ENCODE measurements at places on chromosomes 7 and 10.

- DNase-seq: no peak
Observed at GRCh38 chr10:119420950-119421875, 121.3 kb downstream of the RGS10 start.

- no peak for DNase-seq
Observed at GRCh38 chr7:131219312-131220041, 108.2 kb upstream of the MKLN1 start.

DNA sequence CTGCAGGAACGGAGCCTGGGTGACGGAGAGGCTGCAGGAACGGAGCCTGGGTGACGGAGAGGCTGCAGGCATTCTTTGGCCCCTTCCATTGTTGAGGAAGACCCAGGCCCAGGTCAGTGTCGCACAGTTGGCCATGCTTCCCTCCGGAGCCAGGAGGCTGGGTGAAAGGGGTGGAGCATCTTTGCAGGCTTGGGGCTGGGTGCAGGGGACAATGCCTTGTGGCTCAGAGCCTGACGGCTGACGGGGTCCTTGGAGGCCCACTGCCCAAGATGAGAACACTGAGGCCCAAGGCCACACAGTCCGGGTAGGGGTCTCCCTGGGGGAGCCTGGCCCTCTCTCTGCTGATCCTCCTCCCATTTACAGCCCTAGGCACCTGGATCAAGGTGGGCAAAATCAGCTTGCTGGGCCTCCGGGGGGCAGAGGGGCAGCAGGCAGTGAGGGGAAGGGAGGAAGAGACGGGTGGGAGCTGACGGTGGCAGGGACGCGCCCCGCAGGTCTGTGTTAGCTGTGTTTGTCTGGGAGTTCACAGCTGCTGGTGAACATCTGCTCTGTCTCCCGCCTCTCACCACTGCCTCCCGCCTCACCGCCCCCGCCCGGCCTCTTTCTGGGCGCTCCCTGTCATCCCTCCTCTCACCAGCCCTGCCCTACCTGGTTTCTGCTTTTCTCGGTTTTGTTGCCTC, 30.6 kb upstream of the PCBD1 start:
- no peak for DNase-seq

DNA sequence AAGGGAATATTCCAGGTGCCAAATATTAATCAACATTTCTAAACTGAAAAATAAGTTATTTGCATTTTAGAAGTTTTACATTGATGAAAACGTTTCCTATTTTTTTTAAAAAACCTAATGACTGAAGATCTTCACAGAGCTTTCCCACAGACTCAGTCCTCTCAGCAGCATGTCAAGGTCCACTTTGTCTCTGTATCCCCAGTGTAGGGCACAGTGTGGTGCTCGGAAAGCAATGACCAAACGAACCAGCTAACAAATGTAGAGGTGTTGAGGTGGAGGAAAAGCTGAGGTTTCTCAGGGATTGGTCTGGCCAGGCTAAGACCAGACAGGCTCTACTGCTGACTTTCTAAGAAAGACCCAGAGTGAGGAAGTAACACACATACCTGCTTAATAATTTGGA, 202.2 kb upstream of the CDCA7L start:
- no peak for DNase-seq

DNA sequence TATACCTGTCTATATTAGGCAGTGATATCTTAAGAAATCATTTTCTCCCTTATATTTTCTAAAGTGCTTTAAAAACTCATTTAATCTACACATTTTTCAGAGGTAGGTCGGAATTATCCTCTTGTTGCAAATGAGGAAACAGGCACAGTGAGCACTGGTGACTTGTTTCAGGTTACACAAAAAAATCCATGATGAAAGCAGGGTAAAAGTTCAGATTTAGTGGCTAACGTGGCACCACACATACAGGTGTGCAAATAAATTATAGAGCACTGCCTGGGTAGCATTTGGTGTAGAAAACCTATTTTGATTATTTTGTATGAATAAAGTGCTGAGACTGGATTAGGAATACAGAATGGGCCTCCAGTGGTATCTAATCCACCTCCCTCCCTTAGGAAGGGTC, 26.6 kb downstream of the ARMC10 start:
- DNase-seq: no peak

DNA sequence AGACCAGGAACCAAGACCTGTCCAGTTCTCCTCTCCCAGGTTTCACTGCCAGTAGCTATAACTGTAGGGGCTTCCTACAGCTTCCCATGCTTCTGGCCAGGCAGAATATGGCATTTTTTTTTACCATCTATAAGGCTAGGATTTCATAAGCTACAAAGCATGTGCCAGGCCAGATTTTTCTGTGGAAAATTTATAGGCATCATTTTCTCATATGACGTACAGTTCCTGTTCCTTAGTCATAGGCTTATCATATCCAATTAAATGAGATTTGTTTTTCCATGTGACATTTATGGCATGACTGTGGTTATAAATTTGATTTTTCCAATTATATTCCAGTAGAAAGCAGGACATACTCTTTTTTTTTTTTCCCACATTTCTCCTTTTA, 208.6 kb upstream of the NPY start:
- DNase-seq: no peak

- peak; percentile 47 for DNase-seq
Observed at GRCh38 chr10:89165923-89166322, 41.2 kb downstream of the CH25H start.

GRCh38 chr7:134710854-134711624, 64.4 kb downstream of the BPGM start:
- no peak for DNase-seq

DNA sequence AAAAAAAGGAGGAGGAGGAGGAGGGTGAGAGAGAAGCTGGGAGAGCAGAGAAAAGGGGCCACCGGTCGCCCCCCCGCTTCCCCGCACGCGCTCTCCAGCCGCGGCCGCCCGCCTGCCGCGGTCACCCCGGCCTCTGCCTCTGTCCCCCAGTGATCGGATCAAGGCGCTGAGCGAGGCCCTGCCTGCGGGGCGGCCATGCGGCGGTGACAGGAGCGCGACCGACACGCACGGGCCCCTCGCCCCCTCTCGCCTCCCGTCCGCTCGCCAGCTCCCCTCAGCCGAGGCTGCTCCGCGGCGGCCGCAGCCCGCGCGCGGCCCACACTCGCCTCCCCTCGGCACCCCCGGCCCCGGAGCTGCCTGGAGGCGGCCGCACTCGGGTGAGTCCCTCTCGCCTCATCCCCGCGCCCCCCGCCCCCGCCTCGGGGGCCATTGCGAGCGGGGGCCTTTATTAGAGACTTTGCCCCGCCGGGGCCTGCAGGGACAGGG, at the start of gene GTF2I:
TSS of gene GTF2I (plus strand) at position 27 of the 486 bp plus-strand sequence. CDS start 31,411 bp downstream, outside the sequence.
- DNase-seq: no peak

- no peak for DNase-seq
Observed at GRCh38 chr7:45969940-45970339, 48.9 kb upstream of the IGFBP3 start.

GRCh38 chr7:99196536-99197258, 11.2 kb downstream of the KPNA7 start:
- no peak for DNase-seq

DNA sequence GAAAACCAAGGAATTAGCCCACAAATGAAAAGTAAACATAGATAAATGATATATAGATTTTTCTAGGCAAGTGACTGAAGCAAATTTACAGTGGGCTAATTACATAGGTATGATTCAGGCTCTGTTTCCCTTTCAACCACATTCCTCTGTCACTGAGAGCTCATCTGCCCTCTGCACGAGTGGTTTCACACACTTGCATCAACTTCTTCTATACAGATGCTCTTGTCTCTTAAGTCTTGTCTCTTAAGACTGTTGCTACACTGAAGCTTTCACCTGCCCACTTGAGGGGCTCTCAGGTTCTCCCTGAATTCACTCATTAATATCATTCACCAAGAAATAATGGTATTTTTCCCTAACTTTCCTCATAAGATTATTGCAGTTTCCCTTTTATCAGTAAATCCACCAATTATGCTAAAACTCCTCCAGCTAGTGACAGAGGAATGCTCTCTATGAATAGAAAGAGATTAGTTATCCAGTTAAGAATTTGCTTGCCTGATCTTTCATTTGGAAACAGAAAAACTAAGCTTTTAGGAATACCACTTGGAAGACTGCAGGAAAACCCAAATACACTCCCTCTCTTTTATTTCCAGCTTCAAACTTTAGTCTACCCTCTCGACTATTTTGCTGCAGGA, 95.7 kb downstream of the ELAPOR2 start:
- DNase-seq: no peak

DNA sequence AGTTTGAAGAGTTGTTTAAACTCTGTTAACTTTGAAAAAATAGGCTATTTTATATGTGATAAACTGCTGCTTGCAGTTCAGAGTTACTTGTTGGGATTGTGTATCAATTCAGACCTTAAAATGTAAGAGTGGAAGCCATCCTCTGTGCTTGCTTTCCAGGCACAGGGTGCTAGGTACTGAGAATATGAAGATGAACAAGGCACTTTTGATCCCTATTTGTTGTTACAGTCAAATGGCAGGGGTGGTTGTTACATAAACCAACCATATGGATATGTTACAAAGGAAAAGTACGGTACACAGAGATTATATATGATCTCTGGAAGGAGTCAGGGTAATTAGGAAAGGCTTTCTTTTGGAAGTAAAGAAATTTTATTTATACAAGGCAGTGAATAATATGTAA, 63.8 kb downstream of the REEP3 start:
- no peak for DNase-seq

DNA sequence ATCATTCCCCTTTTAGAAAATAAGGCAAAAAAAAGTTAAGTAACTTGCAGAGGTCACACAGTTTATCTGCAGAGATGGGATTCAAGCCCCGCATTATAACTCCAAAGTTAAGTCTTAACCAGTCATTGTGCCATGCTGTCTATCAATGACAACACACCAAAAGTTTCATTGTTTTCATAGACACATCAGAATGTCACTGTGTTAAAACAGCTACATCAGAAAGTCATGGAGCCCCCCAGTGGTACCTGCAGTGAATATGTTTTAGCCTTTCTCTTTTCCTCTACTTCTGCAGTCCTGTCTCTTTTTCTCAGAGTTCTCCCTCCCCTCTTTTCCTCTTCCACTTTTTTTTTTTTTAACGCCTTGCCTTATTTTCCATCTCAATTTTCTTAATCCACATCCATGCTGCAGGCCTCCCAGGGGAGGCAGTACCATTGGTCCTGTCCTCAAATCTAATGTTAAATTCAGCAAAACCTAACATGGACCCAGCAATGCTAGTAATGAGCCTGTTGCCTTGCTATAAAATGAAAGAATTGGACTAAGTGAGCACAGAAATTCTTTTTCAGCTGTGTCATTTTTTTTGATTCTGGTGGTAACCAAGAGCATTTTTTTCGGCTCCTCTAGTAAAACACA, 3.8 kb upstream of the NRCAM start:
- DNase-seq: no peak

DNA sequence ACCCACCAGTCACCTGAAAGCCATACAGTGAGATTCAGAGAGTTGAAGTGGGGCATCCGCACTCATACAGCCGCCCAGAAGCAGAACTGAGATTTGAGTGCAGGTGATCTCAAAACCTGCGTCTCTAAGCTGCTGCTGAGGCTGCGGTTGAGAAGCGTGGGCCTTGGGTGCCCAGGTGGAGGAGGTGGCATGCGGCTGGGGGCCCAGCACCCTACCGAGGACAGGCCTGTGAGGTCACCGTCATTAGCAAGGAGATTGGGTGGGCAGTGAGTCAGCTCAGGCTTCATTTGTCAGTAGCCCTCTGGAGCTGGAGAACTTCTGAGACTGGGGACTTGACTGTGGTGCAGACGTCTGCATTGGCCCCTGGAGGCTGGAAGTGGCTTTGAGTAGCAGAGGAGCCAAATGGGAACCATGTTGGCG, 29.8 kb downstream of the ZMIZ1 start:
- no peak for DNase-seq

DNA sequence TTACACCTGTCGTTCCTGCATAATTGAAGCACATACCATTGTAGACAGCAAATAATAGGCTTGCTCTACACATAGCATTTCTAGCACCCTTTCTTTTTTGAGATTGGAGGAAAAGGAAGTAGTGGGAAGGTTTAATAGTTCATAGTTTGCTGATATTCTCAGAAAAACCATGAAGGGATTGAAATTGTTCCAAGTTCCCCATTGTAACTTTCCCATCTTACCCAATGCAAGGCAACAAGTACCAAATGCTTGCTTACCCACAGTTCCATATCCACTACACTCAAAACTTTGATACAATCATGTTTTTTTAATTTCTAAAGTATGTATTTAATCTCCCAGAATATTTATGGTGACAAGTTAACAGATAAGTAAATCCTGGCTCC, 13.8 kb downstream of the CYP3A5 start:
- no peak for DNase-seq

DNA sequence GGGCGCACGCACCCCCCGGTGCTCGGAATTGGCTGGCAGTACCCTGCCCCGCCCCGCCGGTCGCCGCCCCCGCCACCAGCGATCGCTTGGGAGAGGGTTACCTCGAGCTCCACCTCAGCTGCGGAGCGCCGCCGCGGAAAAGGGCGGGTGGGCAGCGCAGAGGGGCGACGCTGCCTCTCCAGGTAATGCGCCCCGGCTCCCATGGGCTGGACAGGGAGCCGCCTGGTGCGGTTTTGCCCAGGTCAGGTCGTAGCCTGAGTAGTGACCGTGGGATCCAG, 1.3 kb downstream of the PFKFB3 start:
- DNase-seq: no peak

- no peak for DNase-seq
Observed at GRCh38 chr10:77398558-77398957, 239.1 kb downstream of the KCNMA1 start.

DNA sequence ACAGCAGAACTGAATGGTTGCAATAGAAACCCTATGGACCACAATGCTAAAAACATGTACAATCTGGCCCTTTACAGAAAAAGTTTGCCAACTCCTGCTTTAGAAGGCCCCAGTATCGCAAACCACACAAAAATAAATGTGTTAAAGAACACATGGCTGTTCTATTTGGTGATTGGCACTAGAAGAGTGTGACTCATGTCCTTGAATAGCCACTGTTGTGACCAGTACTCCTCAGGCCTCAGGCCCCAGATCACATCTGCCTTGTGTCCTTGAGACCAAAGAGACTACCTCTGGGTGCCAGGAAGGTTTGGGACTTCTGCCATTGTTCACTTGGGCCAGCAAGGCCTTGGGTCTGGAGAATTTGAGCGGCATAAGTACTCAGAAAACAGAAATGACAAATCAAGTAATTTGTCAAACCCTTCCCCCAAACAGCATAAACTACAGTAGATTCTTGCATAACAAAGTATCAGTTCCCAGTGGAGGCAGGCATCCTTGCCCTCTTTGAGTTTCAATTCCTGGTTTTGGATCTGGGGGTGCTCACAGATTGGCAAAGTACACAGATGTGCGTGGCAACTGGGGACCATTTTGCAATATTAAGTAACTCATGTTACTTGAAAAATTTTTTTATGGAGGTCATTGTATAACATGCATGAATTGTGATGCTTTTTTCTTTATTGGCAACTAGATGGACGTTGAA, 50.2 kb downstream of the MTURN start:
- DNase-seq: no peak

All from skeletal muscle cell (primary cell).